ENCODE measurements at places on chromosomes 1 and 21.
A peak's percentile ranks its signal among the peaks of the same experiment; 100 is the strongest.

DNA sequence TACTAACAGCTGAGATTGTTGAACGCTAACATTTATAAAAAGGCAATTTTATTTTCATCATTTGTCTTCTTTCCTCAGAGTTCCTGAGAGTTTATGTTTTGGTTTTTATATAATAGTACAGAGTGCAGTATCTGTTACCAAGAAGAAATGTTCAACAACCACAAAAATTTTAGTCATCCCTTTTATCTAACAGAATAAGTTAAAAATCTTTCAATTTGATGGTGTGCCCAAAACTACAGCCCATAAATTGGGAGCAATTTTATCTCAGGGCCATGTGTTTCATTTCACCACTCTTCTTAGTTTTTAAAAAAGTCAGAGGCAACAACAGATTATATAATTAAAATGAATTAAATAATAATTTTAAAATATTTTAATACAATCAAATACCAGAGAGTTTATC is 37.1 kb downstream of the NEXN start:
- DNase-seq = no peak

GRCh38 chr1:45568421-45568820 is 15.4 kb upstream of the NASP start:
- no peak for DNase-seq

- no peak for DNase-seq
These were observed 34.3 kb downstream of the FAM78B start for GRCh38 chr1:166132496-166132895.

DNA sequence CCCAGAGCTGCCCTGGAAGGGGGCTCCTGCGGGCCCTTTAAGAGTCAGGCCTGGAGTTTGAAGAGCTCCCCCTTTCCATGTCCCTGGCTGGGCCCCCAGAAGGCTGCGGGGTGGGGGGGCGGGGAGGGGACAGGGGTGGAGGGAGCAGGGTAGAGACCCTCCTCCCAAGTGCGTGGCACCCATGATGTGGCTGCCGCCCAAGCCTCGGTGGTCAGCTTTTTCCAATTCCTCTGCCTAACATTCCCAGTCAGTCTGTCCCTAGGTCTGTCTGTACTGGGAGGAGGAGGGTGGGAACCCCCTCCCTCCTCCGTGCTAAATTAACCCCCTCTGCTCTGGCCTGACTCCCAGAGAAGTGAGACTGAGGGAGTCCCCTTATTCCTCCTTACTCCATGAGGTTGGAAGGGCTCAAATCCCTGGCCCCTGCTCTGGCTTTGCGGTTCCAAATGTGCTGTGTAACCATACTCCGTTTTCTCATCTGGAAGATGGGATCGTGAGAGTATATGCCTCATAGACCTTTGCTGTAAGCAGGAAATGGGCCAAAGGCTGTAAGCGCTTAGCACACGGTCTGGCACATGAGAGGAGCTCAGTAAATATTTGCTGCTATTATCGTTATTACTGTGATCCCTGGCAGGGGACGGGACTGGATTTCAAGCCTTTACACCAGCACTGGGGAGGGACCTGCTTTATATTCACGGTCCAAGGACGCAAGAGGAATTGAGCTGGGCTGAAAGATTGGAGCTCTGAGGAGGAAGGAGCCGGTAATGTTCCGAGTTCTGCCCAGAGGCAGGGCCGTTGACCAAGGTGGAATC is 658 bp upstream of the COL16A1 start:
- DNase-seq = no peak

- no peak for DNase-seq
These were observed at the start of gene L1TD1 for GRCh38 chr1:62194651-62195544. TSS of gene L1TD1 (plus strand) at chr1:62194849. CDS start at chr1:62206629, 11,780 bp downstream.

- peak; percentile 78 for DNase-seq
These were observed 166.8 kb upstream of the IVNS1ABP start for GRCh38 chr1:185483664-185484450.

GRCh38 chr1:84971957-84972356 is 25.0 kb downstream of the MCOLN2 start:
- DNase-seq = no peak

DNA sequence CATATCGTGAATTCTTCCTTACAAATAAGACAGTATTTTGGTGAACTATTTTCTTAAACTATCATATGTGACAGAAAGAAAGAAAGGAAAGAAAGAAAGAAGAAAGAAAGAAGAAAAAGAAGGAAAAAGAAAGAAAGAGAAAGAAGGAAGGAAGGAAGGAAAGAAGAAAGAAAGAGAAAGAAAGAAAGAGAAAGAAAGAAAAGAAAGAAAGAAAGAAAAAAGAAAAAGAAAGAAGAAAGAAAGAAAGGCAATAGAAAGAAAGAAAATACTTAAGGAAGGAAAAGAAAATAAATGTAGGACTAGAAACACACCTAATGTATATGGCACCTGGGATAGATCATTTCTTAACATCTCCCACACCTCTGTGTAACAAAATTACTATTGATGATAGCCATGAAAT is 120.4 kb downstream of the PLA2G4A start:
- no peak for DNase-seq

GRCh38 chr21:42305707-42306147 is 9.5 kb downstream of the TFF3 start:
- DNase-seq = no peak

GRCh38 chr1:23593556-23594148 is 34.4 kb upstream of the ID3 start:
- DNase-seq = no peak

- DNase-seq = no peak
These were observed 28.4 kb downstream of the POFUT2 start for GRCh38 chr21:45259206-45259840.

DNA sequence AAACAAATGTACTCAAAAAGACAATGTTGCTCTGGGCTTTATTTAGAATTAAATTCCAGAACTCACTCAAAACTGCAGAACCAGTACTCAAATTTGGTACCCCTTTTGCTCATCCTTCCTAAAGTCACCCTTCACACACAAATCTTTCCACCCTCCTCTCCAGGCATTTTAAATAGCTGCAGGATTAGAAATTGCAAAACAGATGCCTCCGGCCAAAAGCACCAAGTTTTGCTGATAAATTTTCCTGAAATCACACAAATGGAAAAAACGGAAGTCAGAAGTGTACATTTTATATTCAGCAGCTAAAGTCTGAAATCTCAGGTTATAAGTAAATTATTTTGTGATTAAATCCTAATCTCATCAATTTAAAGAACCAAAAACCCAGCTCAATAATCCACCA is 147.0 kb downstream of the NRIP1 start:
- no peak for DNase-seq

DNA sequence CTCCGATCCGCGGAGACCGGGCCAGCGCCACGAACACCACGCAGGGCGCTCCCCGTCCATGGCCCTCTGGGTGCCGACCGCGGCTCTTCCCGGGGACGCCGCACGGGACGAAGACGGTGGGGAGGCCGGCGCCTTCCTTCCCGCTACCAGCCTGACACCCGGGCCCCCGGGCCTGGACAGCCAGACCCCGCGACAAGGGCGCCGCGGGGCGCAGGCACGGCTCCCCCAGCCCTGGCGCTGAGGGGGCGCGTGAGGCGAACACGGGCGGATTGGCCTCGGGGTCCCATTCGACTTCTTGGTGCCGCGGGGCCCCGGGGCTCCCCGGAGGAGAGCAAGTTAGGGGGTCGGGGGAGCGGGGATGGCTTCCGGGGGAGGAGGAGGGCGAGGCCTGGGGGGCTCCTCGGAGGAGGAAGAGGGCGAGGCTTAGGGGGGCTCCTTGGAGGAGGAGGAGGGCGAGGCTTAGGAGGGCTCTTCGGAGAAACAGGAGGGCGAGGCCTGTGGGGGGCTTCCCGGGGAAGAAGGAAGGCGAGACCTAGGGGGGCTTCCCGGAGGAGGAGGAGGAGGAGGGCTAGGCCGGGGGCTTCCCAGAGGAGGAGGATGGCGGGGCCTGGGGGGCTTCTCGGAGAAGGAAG is 537 bp upstream of the KLHL17 start:
- no peak for DNase-seq

- no peak for DNase-seq
These were observed 14.7 kb upstream of the RGS2 start for GRCh38 chr1:192793983-192794767.

GRCh38 chr1:17588048-17588871 is 48.8 kb downstream of the ARHGEF10L start:
- DNase-seq = no peak

GRCh38 chr1:186799689-186800054 is 29.1 kb upstream of the PLA2G4A start:
- DNase-seq = no peak

GRCh38 chr1:201212056-201212455 is 21.4 kb downstream of the IGFN1 start:
- no peak for DNase-seq

DNA sequence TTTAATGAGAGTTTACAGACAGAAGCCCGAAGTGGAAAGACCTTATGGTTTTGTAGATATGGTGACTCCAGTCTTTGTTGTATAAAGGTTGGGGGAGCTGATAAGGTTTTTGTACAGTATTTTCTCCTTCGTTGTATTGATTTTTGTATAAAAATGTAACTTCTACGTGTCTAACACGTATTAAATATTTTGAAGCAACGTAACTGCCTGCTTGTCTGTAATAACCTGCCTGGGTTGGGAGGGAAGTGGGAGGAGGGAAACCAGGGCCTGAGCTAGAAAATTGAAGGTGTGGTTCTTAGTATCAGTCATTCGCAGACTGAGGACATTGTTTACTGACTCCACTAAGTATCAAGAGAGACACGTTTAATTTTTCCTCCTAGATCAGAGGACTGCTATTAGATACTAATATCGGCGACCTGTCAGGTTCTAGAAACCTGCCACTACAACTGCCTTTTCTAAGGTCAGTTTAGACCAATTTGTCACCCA is 2.2 kb downstream of the IER5 start:
- DNase-seq = no peak

GRCh38 chr21:28822486-28823335 is 170.0 kb downstream of the LTN1 start:
- no peak for DNase-seq

- DNase-seq = peak; percentile 83
These were observed 560.1 kb downstream of the OMA1 start for GRCh38 chr1:57986432-57986831.

- no peak for DNase-seq
These were observed 17.3 kb downstream of the GBP1 start for GRCh38 chr1:89047734-89048133.

DNA sequence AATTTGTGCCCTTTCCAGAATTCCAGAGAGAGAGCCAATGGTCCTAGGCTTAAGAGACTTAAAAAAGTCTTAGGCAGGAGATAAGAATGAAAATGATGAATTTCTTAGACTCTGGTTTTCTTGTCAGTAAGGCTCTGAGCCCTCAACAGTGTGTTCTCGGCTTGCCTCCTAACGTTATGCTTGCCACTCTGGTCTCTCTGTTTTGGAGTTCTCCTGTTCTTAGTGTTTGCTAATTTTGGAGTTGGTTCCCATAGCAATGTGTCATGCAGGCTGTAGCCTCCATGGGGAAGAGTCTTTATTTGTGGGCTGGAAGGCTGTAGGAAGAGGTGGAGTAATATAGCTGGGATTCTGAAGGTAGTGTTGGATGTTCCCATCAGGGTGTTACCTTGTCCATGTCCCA is 19.9 kb downstream of the TBX19 start:
- DNase-seq = no peak

GRCh38 chr1:63903947-63904610 is 130.3 kb downstream of the ROR1 start:
- no peak for DNase-seq

- DNase-seq = no peak
These were observed 65.1 kb upstream of the RAB4A start for GRCh38 chr1:229205854-229206253.

- no peak for DNase-seq
These were observed 215.0 kb downstream of the KCNT2 start for GRCh38 chr1:196393282-196393681.

GRCh38 chr21:46056450-46056903 is 41.4 kb upstream of the COL6A2 start:
- DNase-seq = no peak

- no peak for DNase-seq
These were observed 18.1 kb downstream of the ZDHHC18 start for GRCh38 chr1:26844424-26845196.

- peak; percentile 83 for DNase-seq
These were observed 4.4 kb downstream of the AK2 start for GRCh38 chr1:33032126-33032869.
